ENCODE measurements at places on chromosomes 12 and 14.

GRCh38 chr12:56079723-56080555 lies at the start of gene ERBB3:
ERBB3 (plus strand) TSS chr12:56080165; CDS start chr12:56080301, 136 bp downstream.
- DNase-seq: peak; percentile 70

DNA sequence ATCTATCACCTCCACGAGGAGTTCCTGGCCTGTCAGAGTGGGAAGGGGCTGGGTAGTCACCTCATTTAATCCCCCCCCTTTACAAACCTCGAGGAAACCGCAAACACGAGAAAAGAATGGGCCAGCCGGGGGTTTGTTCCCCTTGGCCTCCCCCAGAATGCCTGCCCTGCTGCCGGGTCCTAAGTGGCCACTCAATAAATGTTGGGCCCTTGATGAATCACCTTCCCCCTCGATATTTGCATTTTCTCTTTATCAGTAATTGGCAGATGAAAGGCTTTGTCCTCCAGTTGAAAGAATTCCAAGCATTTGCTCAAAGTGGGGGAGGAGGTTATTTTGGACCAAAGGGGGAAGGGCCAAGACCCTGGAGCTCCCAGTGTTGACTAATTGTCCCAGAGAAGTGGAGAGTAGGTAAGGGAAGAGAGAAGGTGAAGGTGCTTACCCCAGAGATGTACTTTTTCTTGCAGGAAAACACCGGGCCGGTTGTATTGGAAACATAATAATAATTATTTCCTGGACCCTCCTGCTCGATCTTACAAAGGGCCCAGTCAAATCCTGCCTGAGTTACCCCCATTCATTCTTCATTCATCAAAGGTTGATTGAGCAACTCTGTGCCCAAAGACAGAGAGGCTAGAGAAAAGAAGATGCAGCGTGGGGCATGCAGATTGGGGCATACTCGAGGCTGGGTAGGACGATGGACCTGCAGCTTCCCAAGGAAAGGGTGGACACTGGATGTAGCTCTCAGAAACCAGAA lies 1.9 kb upstream of the KDM2B start:
- no peak for DNase-seq

- no peak for DNase-seq
These were observed 399.4 kb downstream of the C12orf75 start for GRCh38 chr12:105729926-105730325.

- no peak for DNase-seq
These were observed 1007.0 kb upstream of the LRFN5 start for GRCh38 chr14:40599725-40600124.

- DNase-seq: peak; percentile 85
These were observed 56.4 kb upstream of the ATP2A2 start for GRCh38 chr12:110224379-110225304.

GRCh38 chr12:93042283-93042682 lies 113.2 kb upstream of the EEA1 start:
- no peak for DNase-seq

GRCh38 chr12:51846911-51847642 lies 1.4 kb downstream of the FIGNL2 start:
- no peak for DNase-seq

- no peak for DNase-seq
These were observed 707.9 kb downstream of the AACS start for GRCh38 chr12:125773033-125773640.

DNA sequence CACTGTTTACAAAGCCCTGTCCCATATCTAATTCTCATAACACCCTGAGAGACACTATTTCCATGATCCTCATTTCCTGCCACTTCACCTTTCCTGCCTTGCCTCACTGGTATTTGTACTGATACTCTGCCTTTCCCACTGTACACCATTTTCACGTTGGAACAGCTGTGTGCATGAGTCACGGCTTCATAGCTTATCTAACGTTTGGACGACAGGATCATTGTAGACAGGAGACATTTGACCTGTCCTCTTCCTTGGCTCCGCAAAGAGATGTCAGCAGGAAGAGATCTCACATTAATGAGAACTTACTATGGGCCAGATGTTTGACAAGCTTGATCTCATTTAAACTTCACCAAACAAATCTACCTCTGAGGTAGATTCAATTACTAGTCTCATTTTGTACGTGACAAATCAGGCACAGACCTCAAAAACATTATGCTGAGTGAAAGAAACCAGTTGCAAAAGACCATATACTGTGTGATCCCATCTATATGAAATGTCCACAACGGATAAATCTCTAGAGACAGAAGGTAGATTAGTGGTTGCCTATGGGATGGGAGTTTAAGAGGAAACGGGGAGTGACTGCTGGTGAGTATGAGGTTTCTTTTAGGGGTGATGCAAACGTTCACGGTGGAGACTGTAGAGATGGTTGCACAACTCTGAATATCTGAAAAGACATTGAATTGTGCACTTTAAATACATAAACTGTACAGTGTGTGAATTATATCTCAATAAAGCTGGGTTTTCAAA lies 71.2 kb downstream of the KCNK13 start:
- DNase-seq: no peak

GRCh38 chr14:65792208-65792905 lies 379.8 kb downstream of the FUT8 start:
- no peak for DNase-seq

GRCh38 chr12:6796576-6796975 lies 7.2 kb downstream of the CD4 start:
- DNase-seq: no peak

GRCh38 chr12:91954747-91955146 lies 190.9 kb downstream of the BTG1 start:
- no peak for DNase-seq

DNA sequence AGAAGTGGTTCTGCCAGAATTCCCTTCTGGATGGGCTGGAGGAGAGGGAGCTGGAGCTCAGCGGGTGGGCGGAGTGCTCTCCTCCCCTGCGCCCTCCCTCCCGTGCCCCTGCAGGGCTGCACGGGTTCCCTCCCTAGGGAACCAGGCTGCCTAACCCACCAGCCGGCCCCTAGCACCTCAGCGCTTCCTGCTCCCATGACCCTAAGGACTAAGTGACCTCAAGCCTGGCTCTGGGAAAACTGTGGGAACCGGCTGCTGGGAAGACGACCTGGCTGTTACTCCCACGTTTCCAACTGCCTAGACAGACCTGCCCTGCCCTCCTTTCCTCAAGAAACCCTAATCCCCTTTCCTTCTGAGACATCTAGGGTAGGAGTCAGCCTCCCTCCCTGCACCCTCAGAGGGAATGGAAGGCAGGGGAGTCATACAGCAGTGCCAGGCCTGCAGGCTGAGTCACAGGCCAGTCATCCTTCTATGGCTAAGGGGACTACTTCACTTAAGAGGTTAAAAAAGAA lies 31.5 kb downstream of the SLC6A12 start:
- no peak for DNase-seq

DNA sequence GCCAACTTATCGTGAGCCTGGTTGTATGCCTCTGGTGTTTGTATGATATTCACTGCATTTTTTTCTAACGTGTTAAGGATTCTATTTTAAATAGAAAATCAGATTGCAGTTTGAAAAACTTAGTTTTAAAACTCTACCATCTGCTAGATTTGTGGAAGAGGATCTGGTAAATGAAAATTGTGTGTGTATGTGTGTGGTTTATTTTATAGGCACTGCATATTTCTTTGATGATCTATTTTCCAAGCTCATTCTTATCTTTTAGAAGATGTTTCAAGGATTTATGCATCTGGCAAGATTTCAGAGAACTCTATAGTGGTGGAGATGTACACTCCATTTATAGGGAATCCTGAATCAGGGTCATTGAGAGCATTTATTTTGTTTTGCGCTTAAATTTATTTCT lies 69.8 kb downstream of the HMGA2 start:
- peak; percentile 8 for DNase-seq

DNA sequence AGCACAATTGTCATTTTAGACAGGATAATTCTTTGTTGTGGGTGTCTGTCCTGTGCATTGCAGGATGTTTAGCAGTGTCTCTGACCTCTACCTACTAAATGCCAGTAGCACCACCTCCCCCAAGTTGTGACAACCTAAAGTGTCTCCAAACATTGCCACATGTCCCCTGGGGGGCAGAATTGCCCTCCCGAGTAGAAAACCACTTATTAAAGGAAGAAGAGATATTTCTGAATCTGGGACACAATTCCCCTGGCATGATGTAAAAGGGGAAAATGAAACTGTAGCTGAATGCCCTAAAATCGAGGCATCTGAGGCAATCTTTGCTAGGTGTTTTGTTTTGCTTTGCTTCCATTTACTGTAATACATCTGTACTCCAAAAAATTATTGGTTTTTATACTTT lies 116.8 kb upstream of the NAP1L1 start:
- DNase-seq: no peak

DNA sequence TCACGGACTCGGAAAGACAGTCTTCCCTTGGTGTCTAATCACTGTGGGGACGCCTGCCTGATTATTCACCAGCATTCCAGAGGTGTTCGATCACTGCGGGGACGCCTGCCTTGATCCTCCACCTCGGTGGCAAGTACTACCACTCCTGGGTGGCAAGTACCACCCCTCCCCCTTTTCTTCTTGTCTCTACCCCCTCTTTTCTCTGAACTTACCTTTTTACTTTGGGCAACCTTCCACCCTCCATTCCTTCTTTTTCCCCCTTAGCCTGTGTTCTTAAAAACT lies 12.0 kb upstream of the LGMN start:
- DNase-seq: no peak

GRCh38 chr12:95269892-95270291 lies 52.3 kb downstream of the VEZT start:
- DNase-seq: no peak

DNA sequence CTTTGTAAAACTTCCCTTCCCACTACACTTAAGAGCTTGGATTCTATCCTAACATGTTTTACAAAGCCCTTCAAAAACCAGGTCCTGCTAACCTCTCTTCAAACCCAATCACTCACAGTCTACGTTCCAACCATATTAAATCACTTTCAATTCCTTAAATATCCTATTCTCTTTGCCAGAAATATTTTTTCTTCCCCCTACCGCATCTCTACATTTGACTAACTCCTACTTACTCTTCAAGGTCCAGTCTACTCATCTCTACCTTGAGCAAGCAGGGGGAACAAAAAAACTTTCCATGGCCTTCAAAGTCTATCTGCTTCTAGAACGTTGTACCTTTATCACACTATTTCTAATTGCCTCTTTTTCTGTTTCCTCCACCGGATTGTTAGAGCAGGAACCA lies 6.1 kb downstream of the ERGIC2 start:
- DNase-seq: no peak

GRCh38 chr12:104410786-104411185 lies 46.0 kb upstream of the CHST11 start:
- DNase-seq: no peak

GRCh38 chr12:116346222-116346621 lies 68.7 kb upstream of the MED13L start:
- no peak for DNase-seq

DNA sequence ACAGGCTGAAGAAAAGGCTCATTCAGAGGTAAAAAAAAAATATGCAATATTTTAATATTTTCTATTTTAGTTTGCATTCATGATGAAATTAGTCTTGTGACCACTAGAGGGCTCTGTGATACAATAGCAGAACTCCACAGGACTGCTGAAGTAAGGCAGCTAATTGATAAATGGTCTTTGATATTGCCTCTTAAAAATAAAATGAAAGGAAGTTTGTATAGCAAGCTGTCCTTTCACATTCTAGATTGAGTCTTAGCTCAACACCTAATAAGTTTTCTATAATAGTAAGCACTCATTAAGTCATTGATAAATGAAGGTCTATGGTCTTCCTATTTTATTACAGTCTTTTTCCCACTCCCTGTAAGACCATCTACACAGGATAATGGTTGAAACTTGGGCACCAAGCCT lies 315.7 kb downstream of the NAV3 start:
- DNase-seq: no peak

DNA sequence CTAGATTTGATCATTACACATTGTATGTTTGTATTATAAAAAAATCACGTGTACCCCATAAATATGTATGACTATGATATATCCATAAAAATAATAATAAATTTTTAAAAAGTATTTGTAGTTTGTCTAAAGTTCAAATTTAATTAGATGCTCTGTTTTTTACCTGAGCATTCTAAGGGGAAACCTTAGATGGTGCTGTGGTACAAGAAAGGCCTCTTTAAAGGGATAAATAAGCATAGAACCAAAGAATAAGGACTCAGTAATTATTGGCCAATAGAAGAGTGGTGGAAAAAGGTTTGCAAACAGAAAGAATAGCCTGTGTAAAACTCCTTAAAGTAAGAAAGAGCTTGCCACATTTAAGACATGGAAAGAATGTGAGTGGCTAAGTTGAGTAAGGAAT lies 580.1 kb upstream of the SEL1L start:
- DNase-seq: no peak

- DNase-seq: no peak
These were observed 261.0 kb downstream of the DACT1 start for GRCh38 chr14:58898655-58899316.

DNA sequence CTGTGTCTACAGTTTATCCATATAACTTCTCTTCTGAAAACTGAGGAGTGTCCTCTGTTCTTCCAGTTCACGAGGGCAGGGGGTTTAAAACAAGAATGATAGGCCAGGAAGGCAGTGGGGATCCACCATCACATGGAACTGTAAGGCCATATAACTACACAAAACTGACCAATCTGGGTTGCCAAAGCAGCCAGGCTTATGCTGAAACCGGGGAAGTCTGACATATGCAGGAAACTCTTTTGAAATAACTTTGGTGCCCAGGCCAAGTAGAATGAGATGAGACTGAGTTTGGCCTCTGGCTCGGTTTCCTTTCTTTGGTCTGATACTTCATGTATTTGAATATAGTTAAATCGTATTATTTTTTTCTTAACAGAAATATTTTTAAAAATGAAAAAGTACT lies 18.0 kb upstream of the ATF1 start:
- no peak for DNase-seq

DNA sequence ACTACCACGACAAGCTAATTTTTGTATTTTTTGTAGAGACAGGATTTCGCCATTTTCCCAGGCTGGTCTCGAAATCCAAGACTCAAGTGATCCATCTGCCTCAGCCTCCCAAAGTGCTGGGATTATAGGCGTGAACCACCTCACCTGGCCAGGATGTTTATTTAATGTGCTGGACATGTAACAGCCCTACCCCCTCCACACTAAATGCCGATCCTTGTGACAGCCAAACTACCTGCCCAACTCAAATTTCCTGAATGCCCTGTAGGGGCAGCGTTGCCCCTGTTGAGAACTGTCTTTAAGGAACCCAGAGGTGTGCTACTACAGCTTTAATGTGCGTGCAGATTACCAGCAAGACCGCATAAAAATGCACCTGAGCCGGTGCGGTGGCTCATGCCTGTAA lies 48.1 kb downstream of the KCNK13 start:
- no peak for DNase-seq

- no peak for DNase-seq
These were observed 23.5 kb downstream of the SIX6 start for GRCh38 chr14:60532442-60532841.

- DNase-seq: no peak
These were observed 40.1 kb upstream of the GAS2L3 start for GRCh38 chr12:100533376-100533775.

DNA sequence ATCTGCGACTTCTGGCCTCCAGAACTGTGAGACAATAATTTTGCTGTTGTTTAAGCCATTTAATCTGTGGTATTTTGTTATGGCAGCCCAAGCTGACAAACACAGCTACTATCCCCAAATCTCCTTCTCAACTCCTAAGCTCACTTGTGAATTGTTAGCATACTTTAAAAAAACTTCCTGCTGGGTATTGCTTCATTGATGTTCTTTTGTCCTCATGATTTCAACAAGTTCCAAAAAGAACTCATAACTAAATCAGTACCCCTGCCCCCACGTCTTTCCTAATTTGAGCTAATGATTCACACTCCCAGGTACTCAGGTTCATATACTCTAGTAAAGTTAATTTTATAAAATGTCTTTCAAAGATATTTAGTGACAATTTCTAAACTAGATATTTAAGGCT lies 125.5 kb downstream of the MDGA2 start:
- no peak for DNase-seq
